ENCODE measurements at places on chromosomes 3 and 15.

DNA sequence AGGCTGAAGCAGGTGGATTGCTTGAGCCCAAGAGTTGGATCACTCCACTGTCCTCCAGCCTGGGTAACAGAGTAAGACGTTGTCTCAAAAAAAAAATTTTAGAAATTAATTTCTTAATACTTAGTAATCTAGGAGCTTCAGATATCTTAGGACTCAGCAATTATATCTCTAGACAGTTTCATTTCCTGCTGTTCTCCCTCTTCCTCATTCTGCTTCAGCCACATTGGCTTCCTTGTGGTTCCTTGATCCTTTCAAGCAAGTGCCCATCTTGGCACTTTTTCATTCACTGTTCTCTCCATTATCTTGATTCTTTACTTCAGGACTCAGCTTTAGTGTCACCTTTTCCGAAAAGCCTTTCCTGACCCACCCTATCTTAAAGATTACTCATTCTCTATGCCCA, 22.5 kb downstream of the TMEM202 start:
- DNase-seq: no peak

DNA sequence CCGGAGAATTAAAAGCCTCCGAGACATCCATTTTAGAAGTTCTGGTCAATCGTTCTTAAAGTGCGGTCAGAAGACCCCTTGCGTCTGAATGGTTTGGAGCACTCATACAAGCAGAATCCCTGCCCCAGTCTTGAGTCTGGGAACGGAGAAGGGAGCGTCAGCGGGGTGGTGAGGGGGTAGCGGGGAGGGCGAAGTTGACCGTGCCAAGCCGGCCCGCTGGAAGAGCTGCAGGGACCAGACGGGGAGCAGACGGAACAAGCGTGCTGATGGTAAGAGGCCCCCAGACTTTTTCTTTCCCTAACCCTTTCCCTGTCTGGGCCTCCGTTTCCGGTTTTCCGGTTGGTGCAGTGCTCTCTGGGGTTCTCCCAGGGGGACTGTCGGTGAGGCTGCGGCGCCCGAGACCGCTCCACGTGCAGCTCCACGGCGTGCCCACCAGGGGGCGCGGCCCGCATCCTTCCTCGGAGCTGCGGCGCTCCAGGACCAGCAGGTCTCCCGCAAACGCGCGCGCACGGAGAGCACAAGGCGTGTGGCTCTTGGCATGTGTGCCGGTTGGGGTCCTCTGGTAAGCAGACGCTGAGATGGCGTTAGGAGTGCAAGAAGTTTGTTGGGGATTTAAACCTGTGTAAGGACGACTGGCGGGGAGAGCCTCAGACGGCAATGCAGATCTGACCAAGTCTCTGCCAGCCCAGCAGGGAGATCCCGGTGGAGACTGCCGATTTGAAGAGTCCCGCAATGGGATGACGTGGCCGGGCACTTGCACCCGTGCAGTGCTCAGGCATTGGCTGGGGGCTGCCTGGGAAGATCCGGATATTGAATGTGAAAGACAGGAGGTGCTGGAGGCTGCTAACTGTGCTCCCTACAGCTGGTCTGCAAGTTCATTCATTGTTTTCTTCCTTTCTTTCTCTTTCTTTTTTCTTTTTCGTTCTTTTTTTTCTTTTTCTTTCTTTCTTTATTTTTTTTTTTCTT, 19.2 kb upstream of the CORO2B start:
- DNase-seq: peak; percentile 90

- DNase-seq: no peak
Observed at GRCh38 chr3:143601723-143602484, 246.4 kb downstream of the SLC9A9 start.

GRCh38 chr3:45640724-45641361, 46.3 kb downstream of the LIMD1 start:
- no peak for DNase-seq

DNA sequence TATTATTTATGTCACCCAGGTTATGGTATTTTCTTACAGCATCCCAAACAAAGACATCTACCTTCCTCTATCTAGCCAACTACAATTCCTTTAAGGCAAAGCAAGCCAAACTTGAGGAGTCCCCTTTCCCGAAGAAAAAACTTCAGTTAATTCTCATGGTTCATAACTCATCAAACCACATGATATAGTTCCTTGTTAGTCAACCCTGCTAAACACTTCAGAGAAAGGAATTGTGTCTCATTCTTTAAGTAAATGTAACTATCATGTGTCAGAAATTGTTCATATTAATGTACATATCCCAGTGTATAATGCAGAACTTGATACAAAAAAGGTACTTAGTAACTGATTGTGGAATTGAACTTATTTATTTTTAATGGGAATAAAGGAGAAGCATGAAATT, 44.4 kb downstream of the ST3GAL6 start:
- DNase-seq: no peak

DNA sequence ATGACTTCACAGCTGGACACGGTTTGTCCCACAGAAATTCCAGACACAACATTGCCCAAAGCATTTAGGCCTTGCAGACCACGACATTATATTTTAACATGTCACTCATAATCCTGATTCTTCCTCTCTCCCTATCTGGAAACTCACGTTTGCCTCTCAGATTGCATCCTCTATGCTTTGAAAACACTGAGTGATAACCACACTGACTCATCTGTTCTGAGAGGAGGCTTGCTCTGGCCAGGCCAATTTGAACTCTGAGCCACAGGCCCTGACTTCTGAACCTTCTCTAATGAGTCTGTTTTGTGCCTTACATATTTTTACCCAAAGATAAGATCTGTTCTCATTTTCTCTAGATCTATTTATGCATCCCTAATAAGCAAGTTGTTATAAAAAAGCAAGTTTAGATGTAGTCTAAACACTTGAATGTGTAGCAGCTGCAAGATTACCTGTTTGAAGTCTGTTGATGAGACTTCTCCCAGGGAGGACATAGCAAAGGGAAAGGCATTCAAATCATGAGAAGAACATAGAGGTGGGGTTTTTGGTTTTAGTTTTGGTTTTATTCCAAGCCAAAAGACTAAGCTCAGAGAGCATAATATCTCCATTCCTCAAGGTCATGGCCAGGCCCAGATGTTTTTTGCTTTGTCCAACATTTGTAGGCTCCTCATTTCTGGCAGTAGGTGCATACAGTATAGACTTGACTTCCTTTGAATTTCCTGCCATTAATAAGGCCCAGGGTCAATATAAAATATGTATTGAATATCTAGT, 234.4 kb upstream of the LRTM1 start:
- no peak for DNase-seq

- DNase-seq: no peak
Observed at GRCh38 chr3:44942202-44942921, 33.6 kb downstream of the ZDHHC3 start.

DNA sequence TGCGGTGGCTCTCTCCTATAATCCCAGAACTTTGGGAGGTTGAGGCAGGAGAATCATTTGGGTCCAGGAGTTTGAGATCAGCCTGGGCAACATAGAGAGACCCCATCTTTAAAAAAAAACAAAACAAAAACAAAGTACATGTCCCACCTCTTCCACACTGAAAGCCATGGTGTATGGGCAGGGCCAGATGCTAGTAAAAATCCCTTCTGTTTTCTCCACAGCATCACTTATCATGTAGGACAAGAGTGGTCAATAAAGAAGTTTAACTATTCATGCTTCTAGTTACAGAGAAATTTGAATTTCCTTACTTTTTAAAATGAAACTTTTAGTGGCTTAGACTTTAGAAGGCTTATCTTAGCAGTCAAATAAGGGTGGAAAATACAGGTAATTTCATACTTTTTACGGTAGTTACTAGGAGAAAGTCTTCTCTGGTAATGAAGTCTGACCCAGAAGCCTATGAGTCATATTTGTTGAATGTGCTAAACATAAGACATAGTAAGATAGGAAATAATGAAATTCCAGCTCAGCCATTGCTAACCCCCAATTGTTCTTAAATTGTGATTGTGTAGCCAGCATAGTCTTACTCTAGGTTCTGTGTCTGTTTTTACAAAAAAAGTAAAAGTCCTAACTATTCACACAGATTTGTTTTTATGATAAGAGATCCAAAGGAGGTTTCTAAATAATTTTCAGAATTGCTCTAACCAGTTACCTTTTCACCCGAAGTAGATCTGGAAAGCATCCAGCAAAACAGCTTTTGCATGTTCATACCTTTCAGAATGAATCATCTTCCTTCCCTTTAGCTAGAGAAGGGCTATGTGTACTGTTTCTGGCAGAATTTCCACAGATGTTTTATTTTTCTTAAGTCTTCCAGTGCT, 16.4 kb upstream of the ZNF609 start:
- no peak for DNase-seq

DNA sequence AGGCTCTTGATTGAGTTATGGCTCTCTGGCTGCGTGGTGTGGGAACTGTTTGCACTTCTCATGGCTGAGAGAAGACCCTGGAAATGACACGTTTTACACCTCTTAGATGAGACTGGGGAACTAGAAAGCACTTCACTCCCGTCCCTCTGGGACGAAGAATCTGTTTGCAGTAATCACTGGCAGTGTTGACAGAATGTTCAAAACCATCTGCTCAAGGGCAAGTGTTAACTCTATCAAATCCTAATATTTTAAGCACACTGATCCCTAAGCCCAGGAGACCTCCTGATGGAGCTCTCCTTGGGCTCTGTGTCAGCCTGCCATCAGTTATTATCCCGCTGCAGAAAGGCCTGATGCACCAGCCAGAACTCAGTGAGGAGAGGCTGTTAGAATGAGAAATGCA, 323.8 kb upstream of the DNAJC19 start:
- no peak for DNase-seq

GRCh38 chr15:74785194-74786032, 3.5 kb downstream of the CSK start:
- DNase-seq: no peak

GRCh38 chr3:135197246-135197645, 402.2 kb downstream of the EPHB1 start:
- no peak for DNase-seq

DNA sequence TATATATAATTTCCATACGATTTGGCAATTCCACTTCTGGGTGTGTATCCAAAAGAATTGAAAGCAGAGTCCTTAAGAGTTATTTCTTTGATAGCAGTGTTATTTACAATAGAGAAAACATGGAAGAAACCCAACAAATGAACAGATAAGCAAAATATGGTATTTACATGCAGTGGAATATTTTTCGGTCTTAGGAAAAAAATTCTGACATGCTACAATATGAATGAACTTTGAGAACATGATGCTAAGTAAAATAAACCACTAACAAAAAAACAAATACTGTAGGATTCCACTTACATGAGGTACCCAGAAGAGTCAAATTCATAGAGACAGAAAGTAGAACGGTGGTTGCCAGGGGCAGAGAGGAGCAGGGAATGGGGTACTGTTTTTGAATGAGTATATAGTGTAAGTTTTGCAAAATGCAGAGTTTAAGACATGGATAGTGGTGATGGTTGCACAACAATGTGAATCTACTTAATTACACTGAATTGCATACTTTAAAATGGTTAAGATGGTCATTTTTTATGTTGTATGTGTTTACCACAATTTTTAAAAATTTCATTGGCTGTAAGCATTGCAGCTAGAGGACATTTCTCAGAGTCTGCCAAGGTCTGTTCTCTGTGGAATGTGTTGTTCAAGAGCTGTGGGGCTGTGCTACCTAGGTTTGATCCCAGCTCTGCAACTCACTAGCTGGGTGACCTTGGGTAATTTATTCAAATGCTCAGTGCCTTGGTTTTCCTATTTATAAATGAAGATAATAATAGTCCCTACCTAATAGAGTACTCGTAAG, 122.1 kb downstream of the MEX3B start:
- DNase-seq: no peak

GRCh38 chr15:87877114-87877810, 379.3 kb downstream of the NTRK3 start:
- DNase-seq: no peak

DNA sequence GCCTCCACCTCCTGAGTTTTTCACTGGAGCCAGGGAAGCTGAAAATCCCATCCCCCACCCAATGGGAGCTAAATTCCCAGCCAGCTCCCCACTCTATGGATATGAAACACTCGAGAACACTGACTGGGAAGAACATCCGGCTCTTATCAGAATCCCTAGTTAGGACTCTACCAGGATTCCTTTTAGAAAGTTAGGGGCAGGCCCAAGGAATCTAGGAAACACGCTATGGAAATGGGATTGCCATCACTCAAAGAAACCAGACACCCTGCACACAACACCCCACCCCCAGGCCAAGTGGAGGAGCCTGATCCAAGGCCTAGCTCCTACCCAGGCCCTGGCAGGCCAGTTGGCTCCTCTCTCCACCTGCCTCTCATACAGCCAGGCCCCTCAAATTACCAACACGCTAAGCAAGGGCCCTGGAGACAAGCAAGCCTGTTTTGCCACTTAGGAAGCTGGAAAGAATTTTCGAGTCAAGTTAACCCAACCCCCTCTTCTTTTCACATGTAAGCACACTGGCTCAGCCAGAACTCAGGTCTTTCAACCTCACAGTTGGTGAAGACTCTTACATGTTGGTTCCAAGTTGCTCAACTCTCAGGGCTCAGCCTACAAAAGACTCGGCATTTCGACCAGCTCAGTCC, 75.5 kb downstream of the RBPMS2 start:
- DNase-seq: peak; percentile 34

DNA sequence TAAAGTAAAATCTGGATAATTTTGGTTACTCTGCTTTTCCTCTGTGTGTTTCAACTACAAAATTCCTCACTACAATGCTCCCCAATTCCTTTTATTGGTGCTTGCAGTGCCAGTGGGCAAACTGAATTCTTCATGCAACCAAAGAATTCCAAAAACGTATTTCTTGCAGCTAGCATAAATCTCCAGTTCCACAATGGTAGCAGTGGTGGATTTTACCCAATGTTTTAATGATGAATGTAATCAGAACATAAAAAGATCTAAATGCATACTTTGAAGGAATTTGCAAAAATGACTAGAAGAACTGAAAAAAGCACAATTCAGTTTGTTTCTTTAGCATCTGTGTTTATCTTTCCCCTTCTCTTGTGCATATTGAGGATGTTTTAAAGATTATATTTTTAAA, 359.6 kb upstream of the TPRG1 start:
- no peak for DNase-seq

DNA sequence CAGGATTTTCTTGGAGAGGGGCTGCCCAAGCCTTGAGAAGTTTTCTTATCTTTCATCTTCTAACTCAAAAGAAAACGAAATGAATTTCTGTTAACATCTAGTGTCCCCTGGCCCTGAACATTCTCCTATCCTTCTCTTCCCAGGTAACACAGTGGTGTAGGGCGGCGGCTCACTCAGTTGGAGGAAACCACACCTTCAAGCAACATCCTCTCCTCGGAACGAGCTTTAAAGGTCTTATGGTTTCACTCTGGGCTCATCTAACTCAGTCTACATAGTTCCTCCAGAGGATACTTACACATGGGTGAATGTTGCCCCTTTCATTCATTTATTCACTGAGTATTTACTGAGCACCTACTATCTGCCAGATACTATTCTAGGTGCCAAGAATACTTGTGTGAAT, 31.0 kb upstream of the KLHL6 start:
- DNase-seq: no peak

- DNase-seq: no peak
Observed at GRCh38 chr3:52670621-52671521, 14.8 kb downstream of the PBRM1 start.

DNA sequence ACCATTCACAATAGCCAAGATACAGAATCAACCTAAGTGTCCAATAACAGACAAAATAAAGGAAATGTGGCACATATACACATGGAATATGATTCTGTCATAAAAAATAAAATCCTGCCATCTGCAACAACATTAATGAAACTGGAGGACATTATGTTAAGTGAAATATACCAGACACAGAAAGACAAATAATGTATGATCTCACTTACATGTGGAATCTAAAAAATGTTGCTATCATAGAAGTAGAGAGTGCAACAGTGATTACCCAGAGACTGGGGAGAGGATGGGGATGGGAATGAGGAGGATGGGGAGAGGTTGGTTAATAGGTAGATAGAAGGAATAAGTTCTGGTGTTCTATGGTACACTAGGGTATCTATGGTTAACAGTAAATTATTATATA, 28.7 kb downstream of the MRPL3 start:
- DNase-seq: no peak

Measured in HEK293T (cell line).